SK-MEL-5 (cell line): ENCODE measurements at places on chromosomes 11 and 22. TPM values are rescaled to one million over a fixed set of nuclear protein-coding genes. Genes with fewer than 3 reads are reported as not detected.

Gene CSRP3
- not detected in 2 replicates for total RNA-seq

Gene OR10A2
- not detected in 2 replicates for total RNA-seq

- DNase-seq = peak; percentile 96
Observed at GRCh38 chr11:115941481-115941993, 437.3 kb upstream of the CADM1 start.

Gene EED
- 15.8 and 17.8 TPM in 2 replicates for total RNA-seq

DNA sequence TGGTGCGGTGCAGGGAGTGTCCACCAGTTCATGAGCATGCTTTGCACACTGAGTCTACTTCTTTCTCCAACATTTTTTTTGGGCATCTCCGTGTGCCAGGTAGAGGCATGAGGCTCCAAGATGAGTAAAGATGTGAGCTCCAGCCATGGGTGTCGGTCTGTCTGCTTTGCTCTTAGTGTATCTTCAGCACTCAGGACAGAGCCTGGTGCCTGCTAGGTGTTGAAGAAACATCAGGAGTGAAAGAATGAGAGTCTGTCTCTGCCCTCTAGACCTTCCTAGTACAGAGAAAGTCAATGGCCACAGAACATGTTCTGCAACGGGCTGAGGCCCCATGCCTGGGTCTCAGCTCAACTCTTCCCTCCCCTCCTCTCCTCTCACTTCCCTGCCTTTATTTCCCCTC is 486.5 kb downstream of the TBC1D22A start:
- DNase-seq = no peak

Gene GRAMD1B
- total RNA-seq = 709 and 721 TPM in 2 replicates

- DNase-seq = peak; percentile 32
Observed at GRCh38 chr22:24996420-24996952, 44.0 kb downstream of the KIAA1671 start.

DNA sequence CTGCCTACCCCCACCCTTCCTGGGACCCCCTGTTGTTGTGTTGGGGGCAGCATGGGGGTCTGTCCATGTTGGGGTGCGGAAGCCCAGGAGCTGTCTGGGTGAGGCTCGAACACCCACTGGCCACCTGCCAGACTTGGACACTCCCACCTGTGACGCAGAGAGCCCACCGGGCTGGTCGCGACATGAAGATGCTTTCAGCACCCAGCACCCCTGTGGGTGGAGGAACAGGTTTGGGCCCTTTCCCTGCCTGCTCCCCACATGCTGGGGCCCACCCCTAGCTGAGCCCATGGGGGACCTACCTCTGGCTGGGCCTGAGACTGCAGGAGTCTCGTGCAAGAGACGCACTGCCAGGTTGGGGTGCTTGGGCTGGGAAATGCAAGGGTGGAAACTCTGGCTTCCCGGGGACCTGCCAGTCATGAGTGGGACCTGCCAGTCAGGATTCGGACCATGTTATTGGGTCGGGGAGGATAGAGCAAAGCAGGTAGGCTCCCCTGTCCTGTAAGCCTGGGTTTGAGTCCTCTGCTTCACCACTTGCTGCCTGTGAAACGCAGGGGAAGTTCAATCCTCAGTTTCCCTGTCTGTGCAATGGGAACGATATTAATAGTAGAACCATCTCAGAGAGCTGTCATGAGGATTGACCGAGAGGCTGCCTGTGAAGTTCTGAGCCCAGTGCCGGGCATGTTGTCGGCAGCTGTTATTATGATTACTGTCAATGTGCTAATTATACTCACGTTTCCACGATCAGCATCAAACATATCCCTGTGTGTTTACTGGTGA is 24.1 kb downstream of the KIAA1671 start:
- no peak for DNase-seq

DNA sequence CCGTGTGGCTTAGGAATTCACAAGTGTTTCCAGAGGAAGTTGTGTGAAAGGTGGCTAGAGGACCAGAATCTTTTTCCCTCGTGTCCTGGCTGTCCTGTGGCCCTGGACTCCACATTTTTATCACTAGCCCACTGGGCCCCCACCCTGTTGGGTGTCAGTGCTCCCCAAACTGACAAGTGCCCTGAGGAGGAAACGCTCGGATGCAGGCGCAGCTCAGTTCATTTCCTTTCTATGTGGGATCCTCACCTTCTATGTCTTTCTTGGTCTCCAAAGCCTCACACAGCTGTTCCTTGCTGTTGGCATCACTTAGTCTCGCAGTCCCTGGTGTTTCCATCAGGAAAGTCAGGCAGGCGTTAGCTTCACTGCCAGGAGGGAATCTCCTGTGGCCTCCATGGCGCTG is 68.0 kb upstream of the KCNQ1OT1 start:
- DNase-seq = no peak

- peak; percentile 99 for DNase-seq
Observed at GRCh38 chr11:77994434-77995362, at the start of gene INTS4. INTS4 (minus strand) TSS chr11:77994668; CDS start chr11:77994643, 25 bp downstream.

DNA sequence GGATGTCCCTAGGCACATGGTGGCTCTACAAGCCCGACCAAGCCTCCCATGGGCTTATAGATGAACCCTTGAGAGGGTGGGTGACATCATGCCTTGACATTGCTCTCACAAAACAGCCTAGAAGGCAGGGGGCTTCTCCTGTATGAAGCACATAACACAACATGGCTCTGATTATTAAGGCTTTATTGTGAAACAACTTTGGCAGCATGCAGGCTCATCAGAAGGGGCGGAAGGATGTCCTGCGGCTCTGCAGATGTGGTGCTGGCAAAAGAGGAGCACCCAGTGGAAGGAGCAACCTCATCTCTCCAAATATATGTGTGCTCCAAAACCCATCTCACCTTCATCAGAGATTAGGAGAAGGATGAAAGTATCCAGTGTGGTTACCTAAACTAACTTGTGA is 100.4 kb downstream of the MPPED2 start:
- no peak for DNase-seq

DNA sequence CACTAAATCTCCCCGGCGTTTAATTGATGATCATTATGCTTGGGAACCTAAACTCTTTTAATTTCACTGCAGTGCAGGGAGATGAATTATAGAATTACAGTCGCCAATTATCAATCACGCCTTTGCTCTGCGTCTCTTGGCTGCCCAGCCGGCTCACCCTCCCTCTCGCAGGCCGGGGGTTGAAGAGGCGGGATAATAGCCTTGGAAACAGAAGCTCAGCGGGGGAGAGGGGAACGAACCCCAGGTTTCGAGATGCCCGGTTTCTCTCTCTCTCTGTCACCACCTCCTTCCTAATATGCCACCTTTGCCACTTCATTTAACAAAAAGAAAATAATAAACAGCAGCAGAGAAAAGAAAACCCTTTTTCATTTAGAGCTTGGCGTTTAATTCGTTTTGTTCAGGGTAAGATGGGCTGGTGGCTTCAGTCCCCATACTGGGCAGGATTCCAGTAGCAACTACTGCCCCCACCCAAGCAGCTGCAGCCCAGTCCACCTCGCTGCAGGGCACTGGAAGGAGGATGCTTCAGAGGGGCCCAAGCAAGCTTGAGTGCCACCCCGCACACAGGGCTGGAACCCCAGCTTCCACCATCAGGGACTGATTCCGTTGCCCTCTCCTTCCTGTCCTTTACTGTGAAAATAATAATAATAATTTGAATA is 271.7 kb downstream of the BUD13 start:
- DNase-seq = no peak

Gene RIBC2
- total RNA-seq = 2.0 and 3.9 TPM in 2 replicates

Gene APLNR
- total RNA-seq = not detected in 2 replicates

DNA sequence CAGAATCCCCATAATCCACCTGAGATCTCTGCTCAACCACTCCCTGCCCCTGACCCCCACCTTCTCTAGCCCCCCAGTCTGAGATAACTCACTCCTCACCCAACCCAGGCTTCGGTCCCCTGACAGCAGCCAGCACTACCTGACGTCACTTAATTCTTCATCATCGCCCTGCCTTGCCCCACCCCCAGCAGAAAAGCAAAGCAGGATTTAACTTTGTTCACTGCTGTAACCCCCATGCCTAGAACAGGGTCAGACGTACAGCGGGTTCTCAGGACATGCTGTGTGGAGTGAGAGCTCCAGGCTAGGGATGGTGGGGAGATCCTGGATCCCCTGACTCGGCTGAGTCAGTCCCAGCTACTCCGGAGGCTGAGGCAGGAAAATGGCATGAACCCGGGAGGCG is 45.8 kb downstream of the ELFN2 start:
- DNase-seq = no peak

GRCh38 chr22:28969401-28970168 is 86.2 kb downstream of the ZNRF3 start:
- no peak for DNase-seq

Gene POU2AF1
- not detected in 2 replicates for total RNA-seq

Gene PATE4
- not detected in 2 replicates for total RNA-seq

Gene RIMBP3C
- total RNA-seq = 0.16 TPM in 1 of 2 replicates, not detected in the other

Gene SLC43A3
- total RNA-seq = 30.6 and 37.0 TPM in 2 replicates

GRCh38 chr11:108587109-108587508 is 6.5 kb downstream of the EXPH5 start:
- DNase-seq = no peak

GRCh38 chr11:44404736-44405395 is 94.9 kb upstream of the ALX4 start:
- no peak for DNase-seq

Gene CRYBB2
- not detected in 2 replicates for total RNA-seq

- no peak for DNase-seq
Observed at GRCh38 chr11:63793161-63793560, 20.1 kb upstream of the SPINDOC start.

Gene OR5AP2
- not detected in 2 replicates for total RNA-seq

- peak; percentile 60 for DNase-seq
Observed at GRCh38 chr22:39999144-39999757, 4.5 kb downstream of the FAM83F start.

DNA sequence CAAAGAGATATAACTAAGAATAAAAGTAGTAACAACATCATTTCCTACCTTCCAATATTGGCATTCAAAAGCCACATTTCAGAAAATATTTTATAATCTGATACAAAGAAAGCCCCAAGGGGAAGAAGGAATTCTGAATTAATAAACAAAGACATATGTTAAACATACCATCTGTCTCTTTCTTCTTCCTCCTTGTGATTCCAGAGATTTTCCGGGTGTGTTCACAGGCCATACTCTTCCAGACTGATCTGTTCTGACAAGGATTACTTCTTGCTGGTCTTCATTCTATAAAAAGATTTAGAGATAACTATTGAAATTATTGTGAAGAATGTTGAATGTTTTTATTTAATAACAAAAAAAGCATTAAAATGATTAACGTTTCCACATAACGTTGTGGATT is 65.0 kb downstream of the CWF19L2 start:
- DNase-seq = no peak

DNA sequence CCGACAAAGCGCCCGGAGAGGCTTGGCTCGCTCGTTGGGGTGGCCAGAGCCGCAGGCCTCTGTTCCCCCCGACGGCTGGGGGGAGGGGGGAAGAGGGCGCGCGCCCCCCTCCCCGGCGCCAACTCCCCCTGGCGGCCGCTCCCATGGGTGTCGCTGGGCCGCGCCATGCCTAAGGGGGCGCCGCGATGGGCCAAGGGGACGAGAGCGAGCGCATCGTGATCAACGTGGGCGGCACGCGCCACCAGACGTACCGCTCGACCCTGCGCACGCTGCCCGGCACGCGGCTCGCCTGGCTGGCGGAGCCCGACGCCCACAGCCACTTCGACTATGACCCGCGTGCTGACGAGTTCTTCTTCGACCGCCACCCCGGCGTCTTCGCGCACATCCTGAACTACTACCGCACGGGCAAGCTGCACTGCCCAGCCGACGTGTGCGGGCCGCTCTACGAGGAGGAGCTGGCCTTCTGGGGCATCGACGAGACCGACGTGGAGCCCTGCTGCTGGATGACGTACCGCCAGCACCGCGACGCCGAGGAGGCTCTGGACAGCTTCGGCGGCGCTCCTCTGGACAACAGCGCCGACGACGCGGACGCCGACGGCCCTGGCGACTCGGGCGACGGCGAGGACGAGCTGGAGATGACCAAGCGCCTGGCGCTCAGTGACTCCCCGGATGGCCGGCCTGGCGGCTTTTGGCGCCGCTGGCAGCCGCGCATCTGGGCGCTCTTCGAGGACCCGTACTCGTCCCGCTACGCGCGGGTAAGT is 1.4 kb downstream of the KCNC1 start:
- peak; percentile 16 for DNase-seq

Gene SCGB1C1
- not detected in 2 replicates for total RNA-seq

Gene OR4C5
- total RNA-seq = not detected in 2 replicates

GRCh38 chr11:2700415-2701211 is 819 bp upstream of the KCNQ1OT1 start:
- DNase-seq = peak; percentile 29

DNA sequence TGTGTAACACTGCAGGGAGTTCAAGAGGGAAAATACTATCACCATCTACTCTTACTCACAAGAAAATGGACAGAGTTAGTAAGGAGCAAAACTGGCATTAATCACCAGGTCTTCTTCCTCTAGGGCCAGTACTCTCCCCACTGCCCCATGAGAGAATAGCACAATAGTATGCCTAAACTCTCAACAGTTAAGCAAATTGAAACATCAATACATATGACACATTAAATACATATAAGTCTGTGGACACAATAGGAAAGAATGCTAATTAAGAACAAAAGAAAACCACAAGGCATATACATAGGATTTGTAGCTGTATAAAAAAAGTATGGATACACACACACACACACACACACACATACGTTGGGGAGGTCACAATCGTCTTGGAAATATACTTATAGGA is 197.9 kb upstream of the BDNF start:
- DNase-seq = no peak

DNA sequence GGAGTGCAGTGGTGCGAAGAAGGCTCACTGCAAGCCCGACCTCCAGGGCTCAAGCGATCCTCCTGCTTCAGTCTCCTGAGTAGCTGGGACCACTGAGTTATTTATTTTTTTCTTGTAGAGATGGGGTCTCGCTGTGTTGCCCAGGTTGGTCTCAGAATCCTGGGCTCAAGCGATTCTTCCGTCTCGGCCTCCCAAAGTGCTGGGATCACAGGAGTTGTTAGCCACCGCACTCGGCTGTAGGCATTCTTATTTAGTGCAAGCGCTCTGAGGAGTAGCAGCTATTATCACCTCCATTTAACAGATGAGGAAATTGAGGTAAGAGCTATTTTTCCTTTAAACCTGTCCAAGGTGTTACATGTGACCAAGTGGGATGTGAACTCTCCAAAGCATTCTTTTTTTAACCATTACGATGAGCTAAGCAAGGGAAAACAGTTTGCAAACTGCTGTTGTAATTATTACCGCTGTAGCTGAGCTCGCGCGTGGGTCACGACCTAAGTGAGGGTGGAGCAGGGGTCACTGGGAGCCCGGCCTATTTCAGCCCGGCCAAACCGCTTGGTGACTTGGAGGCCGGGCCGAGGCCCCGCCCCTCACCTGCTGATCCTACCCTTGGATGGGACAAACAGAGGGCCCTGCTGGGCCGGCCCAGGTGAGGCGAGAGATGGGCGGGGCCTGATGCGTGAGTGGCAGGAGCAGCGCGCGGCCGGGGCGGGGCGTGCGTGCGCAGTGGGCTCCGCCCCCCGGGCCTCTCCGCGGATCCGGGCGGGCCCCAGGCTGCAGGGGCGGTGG is 449 bp upstream of the KREMEN1 start:
- DNase-seq = peak; percentile 85

DNA sequence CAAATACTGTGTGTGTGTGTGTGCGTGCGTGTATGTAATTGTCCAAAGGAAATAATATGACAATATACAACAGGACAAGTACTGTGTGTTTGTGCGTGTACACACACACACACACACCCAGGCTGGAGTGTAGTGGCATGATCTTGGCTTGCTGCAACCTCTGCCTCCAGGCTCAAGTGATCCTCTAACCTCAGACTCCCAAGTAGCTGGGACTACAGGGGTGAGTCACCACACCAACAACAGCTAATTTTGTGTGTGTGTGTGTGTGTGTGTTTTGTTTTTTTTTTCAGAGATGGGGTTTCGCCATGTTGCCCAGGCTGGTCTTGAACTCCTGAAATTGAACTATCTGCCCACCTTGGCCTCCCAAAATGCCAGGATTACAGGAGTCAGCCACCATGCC is 61.5 kb downstream of the NUP98 start:
- DNase-seq = no peak
